ENCODE measurements at places on chromosomes 6 and 20.

- no peak for DNase-seq
These were observed 91.7 kb upstream of the ELOVL5 start for GRCh38 chr6:53440336-53440945.

GRCh38 chr6:73768558-73768957 is 72.6 kb downstream of the CD109 start:
- DNase-seq, result no peak

DNA sequence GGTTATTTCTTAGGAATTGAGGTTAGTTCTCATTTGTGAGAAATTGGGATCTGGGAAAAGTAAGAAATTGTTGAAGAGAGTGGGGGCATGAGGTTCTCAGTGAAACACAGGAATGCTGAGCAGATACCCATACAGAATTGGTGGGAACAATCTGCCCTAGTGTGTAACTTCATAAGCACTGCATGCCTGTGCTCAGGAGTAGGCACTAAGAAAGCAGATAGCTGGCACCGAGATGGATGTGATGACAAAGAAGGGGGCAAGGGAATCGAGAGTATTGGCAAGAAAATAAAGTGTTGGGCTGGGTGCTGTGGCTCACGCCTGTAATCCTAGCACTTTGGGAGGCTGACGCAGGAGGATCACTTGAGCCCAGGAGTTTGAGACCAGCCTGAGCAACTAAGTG is 4.0 kb downstream of the SLC17A5 start:
- no peak for DNase-seq

GRCh38 chr6:134238960-134239795 is 78.7 kb downstream of the SGK1 start:
- no peak for DNase-seq

GRCh38 chr6:42935322-42935721 is 6.0 kb downstream of the CNPY3 start:
- no peak for DNase-seq
